Amniotic epithelial cell (primary cell): ENCODE measurements at places on chromosomes 3 and 15.

DNA sequence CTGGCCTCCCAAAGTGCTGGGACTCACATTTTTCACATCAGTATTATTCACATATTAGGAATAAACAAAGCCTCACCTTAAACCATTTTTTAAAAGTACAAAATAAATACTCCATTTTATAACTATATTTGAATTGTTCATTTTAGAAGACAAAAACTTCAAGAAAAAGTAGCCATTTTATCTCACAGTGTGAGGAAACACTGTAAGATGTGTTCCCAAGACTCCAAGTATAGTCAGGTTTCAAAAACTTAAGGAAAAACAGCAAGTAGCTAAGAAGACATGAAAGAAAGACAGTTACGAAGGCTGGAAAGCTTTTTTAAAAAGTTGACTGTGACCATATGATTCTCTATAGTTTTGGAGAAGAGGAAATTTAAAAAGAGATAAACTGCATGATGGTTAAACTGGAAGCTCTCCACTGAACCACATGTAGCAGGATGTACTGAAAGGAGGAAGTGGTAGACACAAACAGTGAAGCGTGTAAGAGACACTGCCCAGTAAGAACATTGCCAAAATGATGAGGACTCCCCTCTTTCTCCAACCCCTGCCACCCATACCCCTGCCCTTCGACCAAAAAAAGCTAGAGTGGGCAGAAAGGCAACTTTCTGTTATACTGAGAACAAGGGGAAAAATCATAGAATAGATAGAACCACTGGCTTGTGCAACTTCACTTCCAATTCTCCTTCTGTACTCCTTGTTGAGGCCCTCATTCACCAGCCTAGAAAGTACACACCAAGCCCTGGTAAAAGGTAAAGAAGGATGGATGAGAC, 6.2 kb upstream of the TMF1 start:
- no peak for DNase-seq

DNA sequence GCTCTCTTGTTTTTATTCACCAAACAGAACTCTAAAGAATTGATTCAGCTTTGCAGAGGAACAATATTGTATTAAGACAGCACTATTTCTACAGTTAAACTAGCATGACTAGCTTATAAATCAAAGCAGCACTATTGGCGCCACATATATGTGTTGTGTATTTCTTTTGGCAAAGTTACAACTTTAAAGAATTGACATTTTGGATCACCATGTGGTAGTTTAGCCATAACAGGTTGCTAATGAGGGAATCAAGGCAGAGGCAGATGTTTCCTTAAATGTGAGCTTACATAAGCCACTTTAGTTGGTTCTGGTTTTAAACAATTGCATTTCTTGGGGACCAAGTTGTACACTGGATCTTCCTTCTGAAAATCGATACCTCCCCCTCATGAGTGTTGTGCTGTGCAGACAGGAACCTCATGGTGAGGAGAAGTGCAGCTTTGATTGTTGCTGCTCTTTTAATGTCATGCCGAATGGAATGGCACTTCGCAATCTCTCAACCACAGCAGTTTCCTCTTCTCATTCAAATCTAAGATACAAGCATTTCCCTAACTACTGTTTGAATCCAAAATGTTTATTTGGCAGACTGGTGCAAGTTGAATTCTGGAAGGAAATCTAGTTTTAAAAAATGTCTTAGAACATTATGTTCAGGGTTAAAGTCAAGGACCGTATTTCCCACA, 151.2 kb downstream of the MYRIP start:
- DNase-seq, result no peak

- peak; percentile 58 for DNase-seq
Observed at GRCh38 chr15:29270169-29270955, 740 bp upstream of the NSMCE3 start.

DNA sequence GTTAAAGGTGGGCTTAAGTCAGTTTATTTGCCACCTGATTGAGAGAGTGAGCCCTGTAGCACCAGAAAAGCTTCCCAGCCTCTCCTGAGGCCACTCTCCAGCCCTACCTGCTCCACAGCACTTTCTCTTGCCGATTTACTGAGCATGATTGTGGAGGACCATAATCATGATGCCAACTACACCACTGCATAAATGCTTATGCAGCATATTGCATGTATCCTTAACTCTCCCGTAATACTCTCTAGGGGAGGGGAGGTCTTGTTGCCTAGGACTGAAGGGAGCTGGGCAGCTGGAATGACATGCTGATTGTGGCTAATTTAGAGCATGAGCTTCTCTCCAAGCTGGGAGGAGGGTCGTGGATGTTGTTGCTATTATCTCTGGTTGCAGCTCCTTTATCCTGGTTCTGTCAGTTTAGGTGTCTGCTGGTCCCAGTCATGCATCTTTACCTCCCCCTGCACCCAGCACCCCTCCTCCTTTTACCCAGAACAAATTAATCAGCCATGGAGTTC, 54.3 kb downstream of the GPD1L start:
- DNase-seq, result no peak

- peak; percentile 64 for DNase-seq
Observed at GRCh38 chr15:40238532-40239403, at the start of gene PAK6. PAK6 (plus strand) TSS chr15:40239063; CDS start chr15:40264786, 25,723 bp downstream.

GRCh38 chr3:64666171-64666588, 21.6 kb downstream of the ADAMTS9 start:
- peak; percentile 81 for DNase-seq

DNA sequence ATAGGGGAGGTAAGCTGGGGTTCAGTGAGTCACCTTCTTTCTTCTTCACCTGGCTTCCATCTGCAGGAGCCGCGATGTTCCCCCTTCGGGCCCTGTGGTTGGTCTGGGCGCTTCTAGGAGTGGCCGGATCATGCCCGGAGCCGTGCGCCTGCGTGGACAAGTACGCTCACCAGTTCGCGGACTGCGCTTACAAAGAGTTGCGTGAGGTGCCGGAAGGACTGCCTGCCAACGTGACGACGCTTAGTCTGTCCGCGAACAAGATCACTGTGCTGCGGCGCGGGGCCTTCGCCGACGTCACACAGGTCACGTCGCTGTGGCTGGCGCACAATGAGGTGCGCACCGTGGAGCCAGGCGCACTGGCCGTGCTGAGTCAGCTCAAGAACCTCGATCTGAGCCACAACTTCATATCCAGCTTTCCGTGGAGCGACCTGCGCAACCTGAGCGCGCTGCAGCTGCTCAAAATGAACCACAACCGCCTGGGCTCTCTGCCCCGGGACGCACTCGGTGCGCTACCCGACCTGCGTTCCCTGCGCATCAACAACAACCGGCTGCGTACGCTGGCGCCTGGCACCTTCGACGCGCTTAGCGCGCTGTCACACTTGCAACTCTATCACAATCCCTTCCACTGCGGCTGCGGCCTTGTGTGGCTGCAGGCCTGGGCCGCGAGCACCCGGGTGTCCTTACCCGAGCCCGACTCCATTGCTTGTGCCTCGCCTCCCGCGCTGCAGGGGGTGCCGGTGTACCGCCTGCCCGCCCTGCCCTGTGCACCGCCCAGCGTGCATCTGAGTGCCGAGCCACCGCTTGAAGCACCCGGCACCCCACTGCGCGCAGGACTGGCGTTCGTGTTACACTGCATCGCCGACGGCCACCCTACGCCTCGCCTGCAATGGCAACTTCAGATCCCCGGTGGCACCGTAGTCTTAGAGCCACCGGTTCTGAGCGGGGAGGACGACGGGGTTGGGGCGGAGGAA, 2.6 kb downstream of the ISLR2 start:
- no peak for DNase-seq

- no peak for DNase-seq
Observed at GRCh38 chr3:5806192-5806591, 618.7 kb downstream of the EDEM1 start.

DNA sequence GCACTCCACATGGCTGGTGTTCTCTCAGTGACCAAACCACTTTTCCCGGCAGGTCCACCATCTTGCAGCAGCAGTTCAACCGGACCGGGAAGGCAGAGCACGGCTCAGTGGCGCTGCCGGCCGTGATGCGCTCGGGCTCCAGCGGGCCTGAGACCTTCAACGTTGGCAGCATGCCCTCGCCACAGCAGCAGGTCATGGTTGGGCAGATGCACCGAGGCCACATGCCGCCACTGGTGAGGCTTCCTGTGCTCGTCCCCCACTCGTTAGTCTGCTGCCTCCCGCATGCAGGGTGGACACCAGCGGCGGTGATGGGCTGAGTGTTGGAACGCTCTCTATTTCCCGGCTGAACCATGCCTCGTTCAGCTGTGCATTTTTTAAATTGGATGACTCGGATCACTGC, 344.9 kb upstream of the TPM1 start:
- DNase-seq, result no peak

DNA sequence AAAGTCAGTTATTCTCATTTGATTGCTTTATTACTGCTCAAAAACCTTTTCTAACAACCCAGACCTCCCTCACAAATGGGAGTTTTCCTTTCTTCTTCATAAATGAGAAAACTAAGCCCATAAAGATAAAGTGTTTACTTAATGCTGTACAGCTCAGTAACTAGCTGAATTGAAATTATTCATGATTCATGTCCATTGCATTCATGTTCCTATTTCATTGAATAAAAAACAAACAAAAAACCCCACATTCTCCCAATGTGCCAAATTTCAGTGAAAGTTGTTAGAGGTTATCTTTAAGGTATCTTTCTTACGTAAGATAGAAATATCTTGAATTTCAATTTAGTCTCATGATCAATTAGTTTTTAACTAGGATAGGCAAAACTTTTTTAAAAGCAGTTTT, 2.8 kb downstream of the PLSCR2 start:
- DNase-seq, result peak; percentile 50

DNA sequence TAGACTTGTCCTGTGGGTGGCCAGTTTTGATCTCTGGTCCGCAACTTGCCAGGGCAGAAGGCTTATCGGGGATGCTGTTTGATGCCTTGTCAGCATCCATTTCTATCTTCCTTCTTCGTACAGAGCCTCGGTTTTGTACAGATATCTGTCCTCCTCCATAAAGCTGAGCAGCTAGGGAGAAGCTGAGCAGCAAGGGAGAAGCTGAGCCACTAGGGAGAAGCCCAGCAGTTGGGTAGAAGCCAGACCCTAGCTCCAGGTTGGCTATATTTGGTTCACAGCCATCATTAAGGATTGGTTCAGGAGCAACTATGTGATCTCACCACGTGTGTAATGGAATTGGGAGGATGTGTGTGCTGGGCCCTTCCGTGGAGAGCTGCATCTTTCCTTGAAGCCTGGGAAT, 46.7 kb downstream of the PTPRG start:
- no peak for DNase-seq

- peak; percentile 67 for DNase-seq
Observed at GRCh38 chr15:28021281-28022039, 77.7 kb downstream of the OCA2 start.

DNA sequence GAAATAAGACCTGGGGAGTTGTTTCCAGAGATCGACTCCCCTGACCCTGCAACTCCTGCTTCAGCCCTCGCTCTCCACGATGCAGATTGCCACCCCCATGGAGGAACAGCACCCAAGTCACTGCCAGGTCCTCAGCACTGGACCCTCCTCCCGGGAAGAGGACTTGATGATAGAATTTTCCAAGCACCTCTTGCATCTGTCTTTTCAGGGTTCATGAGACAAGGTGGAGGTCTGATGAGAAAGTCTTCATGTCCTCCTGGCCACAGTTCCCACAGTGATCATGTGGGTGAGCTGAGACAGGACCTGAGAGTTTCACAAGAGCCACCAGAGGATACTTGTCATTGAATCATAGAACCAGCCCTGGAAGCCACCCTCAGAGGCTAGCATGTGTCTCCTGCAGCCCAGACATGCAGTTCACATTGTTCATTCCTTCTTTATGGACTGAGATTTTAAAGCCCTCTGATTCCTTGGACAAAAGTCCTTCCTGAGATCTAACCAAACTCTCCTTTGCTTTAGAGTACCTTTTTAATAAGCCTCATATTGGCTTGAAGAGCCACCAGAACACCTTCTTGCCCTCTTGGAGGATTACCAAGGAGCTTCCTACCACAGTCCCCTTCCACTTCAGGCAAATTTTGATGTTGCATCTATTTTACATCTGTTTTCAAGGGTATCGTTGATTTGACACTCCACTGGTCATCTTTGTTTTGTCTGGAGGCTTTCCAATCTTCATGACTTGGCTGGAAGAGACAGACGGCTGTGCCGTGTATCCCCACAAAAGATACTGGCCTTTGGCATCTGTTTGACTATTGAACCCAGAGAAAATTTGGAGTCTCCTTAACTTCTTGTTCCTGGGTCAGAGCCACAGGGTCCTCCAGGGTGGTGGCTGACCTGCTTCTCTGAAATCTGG, 224.8 kb upstream of the BHLHE40 start:
- DNase-seq, result no peak

GRCh38 chr3:187295316-187296034, 3.9 kb upstream of the MASP1 start:
- DNase-seq, result no peak

DNA sequence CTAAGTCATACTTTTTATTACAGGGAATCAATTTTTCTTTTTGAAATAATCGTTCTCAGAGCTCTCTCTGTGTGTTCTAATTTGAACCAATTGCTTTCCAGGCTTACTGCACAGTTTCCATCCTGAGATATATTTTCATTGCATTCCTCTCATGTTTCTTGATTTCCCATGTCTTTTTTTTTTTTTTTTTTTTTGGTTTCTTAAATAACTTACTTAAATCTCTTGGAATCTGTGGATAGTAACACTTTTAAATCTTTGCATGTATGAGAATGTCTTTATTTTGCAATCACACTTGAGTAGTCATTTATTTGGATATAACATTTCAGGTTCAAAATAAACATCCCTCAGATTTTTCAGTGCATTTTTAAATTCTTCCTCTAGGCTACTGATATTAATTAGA, 14.5 kb upstream of the ABTB1 start:
- peak; percentile 4 for DNase-seq

GRCh38 chr3:5828251-5828650, 640.7 kb downstream of the EDEM1 start:
- no peak for DNase-seq

DNA sequence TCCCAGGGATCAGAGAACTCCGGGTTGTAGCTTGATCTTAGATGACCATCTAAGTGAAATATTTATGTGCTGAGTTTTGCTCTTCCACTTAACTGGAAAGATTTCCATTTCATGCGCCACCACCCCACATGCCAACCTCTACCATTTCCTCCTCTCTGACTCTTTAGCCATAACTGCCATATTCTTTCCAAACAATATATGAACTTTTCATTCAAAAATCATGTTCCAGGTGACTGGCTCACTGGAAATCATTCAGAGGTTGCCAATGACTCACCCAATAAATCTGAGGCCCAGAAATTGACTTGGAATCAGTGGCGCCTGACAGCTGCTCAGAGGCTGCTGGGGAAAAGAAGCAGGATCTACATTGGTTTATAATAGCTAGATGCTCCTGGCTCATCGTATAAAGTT, 31.6 kb upstream of the FAM174B start:
- no peak for DNase-seq

DNA sequence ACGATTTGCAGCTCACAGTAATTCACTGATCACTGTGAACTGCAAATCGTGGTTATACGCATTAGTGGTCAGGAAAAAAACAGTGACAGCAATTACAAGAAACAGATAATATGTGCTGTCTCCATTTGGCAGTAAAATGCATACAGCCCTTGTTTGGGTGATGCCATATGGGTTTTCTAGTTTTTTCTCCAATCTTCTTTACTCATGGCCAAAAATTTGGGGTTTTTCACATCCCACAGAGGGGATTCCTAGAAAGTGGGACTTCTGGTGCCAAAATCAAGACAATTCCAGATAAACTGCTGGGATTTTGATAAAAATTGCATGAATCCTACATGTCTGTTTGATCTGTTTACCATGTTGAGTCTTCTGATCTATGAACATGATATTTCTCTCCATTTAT, 15.6 kb downstream of the NDN start:
- peak; percentile 7 for DNase-seq
